ENCODE measurements at places on chromosomes 12 and 14. TPM values are rescaled to one million over a fixed set of nuclear protein-coding genes. Genes with fewer than 3 reads are reported as not detected.

- no peak for DNase-seq
These were observed 69.3 kb downstream of the SLC35F4 start for GRCh38 chr14:57796556-57796955.

GRCh38 chr12:50061171-50061570 is 3.8 kb downstream of the ASIC1 start:
- DNase-seq, result no peak

GRCh38 chr12:31999692-32000091 is 40.5 kb downstream of the RESF1 start:
- DNase-seq, result no peak

DNA sequence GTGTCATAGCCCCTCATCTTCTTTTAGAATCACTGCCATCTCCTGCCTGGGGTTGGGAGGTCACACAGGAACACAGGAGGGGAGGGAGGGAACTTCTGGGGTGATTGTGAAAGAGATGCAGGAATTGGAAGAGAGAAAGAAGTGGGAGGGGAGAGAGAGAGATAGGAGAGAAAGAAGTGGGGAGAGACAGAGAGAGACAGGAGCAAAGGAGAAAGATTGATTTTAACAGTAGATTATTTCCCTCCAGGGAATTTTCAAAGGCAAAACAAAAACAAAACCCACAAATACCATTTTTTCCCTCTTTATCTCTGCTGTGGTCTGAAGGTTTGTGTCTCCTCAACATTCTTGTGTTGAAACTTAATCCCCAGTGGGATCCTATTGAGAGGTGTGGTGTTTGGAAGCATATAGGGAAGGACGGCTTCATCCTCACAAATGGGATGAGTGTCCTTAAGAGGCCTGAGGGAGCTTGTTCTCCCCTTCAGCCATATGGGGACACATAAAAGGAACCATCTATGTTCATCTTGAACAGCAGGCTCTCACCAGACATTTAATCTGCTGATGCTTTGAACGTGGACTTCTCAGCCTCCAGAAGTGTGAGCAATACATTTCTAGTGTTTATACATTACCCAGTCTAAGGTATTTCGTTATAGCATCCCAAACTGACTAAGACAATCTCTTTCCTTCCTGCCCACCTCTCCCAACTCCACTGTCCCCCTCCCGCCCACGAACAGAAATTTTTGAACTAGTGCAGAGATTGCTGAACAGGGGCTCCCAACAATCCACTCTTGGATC is 134.9 kb upstream of the MAX start:
- no peak for DNase-seq

GRCh38 chr12:31837913-31838312 is 109.1 kb upstream of the AMN1 start:
- no peak for DNase-seq

DNA sequence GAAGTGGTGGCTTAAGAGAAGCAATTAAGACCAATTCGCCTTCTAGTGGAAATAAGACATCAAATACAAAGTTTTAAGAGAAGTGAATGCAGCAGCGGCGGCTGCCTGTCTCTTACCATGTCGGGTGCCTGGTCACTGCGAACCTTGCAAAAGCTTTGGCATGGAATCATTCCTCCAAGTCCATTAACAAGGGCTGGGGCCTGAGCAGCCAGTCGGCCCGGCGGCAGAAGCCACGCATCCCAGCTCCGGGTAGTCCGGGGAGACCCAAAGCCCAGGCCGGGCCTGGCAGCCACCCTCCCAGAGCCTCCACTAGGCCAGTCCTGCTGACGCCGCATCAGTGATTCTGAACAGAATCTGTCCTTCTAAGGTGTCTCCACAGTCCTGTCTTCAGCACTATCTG is 321.0 kb downstream of the TMEM121 start:
- DNase-seq, result no peak

DNA sequence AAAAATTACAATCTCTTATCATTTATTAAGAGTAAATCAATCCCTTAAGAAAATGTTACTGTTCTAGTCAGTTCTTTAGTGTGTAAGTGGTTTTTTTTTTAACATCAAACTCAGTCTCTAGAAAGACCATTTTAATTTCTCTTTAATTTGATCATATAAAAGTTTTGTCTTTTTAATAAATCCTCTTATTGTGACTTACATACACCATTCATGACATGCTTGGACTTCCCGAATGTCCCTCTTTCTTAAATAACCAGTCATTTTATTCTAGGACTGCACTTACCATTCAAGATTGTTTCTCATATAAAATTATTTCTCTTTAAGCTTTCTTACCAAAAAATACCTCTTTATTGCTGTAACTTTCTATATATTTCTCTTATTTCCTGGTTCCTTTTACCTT is 60.8 kb upstream of the EVL start:
- no peak for DNase-seq

DNA sequence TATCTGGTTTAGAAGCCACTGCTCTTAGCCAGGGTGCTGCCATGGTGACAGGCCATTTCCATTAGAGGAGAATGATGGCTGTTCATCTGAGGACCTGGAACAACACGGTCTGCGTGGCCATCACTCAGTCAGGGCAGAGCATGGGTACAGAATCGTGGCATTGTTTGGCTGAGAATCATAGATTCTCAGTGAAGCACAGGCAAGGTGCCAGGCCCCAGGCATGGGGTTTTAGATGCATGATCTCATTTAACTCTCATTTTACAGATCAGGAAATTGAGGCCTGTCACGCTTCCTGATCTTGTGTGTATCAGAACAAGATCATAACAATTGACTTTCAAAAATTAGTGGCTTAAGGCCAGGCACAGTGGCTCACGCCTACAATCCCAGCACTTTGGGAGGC is 26.8 kb upstream of the IRF2BPL start:
- DNase-seq, result no peak

- DNase-seq, result no peak
These were observed 400 bp downstream of the ADCY6 start for GRCh38 chr12:48788524-48788853.

DNA sequence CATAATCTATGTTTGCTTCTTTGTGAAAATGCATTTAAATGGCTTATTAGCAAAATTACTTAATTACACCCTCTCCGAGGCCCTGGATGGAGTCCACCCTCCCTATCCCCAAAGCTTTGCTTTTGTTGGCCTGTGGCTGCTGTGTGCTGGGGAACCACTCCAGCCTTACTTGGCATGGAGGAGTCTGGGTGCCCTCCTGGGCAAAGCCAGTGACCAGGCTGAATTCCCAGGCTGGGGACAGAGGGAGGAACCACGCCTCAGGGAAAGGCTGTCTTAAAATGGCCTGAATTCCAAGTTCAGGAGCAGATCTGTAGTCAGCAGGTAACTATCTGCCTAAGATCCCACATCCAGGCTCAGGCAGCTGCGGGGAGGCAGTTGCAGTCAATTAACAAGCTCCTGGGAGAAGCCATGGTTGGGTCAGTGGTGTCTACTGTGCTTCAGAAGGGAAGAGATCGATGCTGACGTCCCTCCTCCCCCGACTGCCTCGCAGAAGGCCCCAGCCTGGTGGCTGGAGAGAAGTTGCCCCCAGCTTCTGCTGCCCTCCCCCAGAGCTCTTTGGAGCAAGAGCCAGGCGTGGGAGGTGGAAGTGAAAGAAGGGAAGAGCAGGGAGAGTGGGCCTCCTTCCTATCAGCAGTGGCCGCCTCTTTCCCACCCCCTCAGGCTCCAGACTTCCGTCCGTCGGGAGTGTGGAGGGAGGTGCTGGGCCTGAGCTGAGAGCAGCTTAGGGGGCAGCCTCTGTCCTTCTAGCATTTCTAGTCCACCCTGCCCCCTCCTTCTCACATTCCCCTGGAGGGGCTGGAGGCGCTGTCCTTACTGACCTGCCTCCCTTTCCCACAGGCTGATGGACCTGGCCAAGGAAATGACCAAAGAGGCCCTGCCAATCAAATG is 11.3 kb downstream of the VASH1 start:
- peak; percentile 64 for DNase-seq

DNA sequence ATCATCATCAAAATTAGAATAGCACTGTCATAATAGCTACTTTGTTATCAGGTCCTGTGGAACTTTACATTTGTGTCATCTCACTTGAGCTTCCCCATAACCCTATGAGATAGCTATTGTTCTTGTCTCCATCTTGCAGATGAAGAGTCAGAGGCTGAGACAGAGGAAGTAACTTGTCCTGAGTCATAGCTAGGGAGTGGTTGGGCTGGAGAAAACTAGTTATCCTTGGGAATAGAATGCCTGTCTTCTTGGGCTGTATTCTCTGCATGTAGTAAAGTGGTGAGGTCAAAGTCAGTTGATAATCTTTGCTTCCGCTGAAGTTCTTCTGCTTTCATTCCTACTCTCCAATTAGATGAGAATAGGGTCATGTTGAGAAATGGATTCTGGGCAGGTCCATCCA is 117.0 kb downstream of the SMOC1 start:
- no peak for DNase-seq

- DNase-seq, result no peak
These were observed 315.8 kb downstream of the ZFP36L1 start for GRCh38 chr14:68477110-68477455.

GRCh38 chr12:116455540-116456329 is 103.4 kb upstream of the MAP1LC3B2 start:
- DNase-seq, result no peak

- peak; percentile 43 for DNase-seq
These were observed 10.8 kb upstream of the ACTR6 start for GRCh38 chr12:100189636-100190394.

DNA sequence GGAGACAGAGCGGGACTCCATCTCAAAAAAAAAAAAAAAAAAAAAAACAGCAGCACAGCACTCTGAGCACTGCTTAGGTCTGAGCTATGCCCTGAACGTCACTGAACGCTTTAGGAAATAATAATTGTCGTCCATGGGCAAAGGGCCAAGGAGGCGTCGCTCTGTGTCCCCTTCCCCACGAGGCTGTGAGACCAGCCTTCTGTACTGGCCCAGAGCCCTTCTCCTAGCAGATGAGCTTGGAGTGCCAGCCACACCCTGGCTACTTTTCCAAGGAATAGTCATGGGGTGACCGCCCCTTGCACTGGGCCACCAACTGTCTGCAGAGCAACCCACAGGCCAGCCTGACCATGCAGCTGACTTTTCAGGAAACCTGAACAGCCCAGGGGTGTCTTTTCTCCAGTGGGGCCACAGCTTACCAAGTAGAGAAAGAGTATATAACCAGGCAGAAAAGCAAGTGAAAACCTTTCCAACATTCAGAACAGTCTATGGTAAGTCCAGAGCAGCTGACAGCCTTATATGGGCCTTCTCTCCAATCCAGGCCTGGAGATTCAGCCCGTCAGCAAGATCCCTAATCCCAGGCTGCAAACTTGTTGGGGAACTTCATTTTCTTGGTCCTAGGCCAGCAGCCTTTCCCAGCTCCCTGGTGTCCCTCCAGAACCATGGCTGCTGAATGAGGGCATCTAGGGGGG is 28.5 kb downstream of the CD9 start:
- no peak for DNase-seq

- no peak for DNase-seq
These were observed 338.2 kb upstream of the DDHD1 start for GRCh38 chr14:53491256-53491883.

DNA sequence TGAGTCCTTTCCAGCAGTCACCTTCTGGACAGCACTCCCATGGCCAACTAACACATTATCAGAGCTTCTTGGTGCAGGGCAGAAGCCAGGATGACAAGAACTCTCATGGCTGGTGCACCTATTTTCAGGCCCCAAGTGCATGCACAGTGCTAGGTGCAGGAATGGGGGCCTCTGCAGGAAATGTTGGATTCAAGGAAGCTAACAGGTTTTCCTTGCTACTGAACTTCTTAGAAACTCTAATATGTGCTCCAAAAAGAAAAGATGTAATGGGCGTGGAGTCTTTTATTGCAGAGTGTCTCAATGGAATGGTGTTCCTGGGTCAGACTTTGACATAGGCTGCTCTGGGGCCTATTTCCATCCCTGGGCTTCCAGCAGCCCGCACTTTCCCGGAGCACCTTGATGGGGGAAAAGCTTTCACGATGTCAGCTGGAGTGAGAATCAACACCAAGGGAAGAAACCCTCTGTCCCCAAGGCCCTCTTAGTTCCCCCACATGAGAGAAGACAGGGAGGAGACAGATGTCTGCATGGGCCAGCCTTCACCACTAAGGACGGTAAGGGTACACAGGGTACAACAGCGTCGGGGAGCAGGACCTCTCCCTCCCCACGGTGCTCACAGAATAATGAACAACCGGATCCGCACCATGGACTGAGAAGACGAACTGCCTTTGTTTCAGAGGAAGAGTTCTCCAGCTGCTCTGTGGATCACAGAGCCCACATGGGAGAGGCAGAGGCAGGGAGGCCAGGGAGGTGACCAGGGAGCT is 6.9 kb downstream of the KRT3 start:
- no peak for DNase-seq

DNA sequence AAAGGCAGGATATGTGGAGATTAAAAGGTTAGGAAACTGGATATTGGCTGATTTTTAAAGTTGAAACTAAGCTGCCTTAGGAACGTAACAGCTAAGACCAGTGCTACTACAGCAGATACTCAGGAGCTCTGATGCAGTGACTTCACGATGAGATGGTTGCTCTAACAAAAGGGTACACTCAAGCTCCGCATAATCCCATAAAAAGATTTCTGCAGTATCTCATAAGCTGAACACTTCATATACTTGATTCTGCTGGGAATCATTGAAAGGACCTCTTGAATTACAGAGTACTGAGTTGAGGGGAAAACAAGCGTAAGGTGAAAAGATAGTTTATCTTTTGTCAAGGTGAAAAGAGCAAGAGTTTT is 3.7 kb downstream of the RNF10 start:
- DNase-seq, result no peak

DNA sequence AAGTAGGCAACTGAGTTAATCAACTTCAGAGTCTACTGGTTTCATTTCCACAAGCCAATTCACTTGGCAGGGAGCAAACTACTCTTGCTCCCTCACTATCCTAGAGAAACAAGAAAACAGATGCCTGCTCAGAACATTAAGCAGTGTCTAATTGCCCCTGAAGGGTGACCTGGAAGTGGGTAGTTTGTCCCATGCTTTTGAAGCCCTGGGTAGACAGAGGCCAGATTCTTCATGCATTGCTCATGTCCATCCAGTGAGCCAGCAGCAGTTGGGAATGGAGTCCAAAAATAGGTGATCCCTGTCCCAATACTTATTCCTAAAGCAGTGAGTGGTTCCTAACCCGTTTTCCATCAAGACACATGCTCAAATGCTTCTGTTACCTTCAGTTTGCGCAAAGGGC is 48.8 kb downstream of the BICDL1 start:
- DNase-seq, result no peak

DNA sequence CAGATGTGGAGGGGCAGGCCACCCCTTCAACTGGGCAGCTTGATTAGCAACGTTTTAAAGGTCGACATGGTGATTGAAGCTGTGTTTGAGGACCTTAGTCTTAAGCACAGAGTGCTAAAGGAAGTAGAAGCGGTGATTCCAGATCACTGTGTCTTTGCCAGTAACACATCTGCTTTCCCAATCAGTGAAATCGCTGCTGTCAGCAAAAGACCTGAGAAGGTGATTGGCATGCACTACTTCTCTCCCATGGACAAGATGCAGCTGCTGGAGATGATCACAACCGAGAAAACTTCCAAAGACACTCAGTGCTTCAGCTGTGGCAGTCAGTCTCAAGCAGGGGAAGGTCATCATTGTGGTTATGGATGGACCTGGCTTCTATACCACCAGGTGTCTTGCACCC is 23.9 kb upstream of the AICDA start:
- no peak for DNase-seq

STAC3 gene
- total RNA-seq, result 4.8 TPM

KLRC2 gene
- total RNA-seq, result 0.57 TPM

WSCD2 gene
- total RNA-seq, result 72.9 TPM

CACNA1C gene
- 14.3 TPM for total RNA-seq

KRT85 gene
- not detected for total RNA-seq

GLIPR1L1 gene
- total RNA-seq, result not detected

ARMH4 gene
- total RNA-seq, result 22.0 TPM

PDE3A gene
- 27.1 TPM for total RNA-seq

KRT78 gene
- total RNA-seq, result 29.1 TPM

All from type B pancreatic cell (in vitro differentiated cells).